NCI-H774 (cell line): ENCODE measurements at places on chromosomes 2 and 18.

DNA sequence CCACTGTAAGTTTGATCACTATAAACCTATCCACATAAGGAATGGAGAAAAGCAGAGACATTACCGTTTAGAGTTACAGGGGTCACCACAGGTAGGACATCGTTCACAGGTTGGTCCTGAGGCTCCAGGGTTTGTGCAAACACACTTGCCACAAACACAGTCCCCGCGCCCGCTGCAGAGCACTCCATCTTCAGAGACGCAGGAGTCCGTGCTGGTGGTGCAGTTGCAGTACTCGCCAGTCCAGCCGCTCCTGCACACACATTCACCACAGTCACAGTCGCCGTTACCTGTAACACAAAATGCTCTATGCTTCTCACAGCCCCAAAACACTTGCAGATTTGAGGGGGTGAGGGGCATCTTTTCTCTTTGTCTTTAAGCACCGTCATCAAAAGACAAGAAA is 63.9 kb upstream of the PLA2R1 start:
- DNase-seq: no peak

DNA sequence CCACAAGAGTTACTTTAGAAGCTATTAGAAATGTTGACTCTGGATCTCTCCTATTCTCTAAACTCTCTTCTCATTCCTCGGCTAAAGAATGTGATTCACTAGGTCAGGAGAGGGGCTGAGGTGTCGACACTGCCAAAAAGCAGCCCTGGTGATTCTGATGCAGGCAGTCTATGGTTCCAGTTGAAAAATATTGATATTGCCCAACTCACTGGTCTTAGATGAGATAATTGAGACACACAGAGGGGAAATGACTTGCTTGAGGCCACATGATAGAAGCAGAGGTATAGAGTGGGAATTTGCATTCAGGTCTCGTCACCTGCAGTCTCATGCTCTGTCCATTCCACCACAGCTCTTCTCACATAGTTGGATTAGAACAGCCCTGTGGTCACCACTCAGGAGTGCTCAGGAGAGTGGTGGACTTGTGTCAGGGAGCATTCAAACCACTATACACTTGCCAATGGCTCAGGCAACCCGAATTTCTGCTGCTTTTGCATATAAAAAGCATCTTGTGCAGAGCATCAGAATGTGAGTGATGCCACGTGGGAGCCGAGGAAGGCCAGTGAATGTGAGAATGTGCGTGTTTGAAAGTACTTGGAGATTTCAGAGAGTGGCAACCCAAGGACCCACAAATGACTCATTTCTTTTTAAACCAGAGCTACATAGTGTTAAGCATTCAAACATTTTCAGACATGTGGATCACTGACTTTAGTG is 65.1 kb upstream of the CTLA4 start:
- DNase-seq: no peak

GRCh38 chr2:119136093-119136492 is 22.5 kb downstream of the C1QL2 start:
- no peak for DNase-seq

GRCh38 chr2:124476291-124476690 is 451.2 kb downstream of the CNTNAP5 start:
- no peak for DNase-seq

GRCh38 chr2:162732946-162733698 is 105.4 kb downstream of the KCNH7 start:
- DNase-seq: peak; percentile 83

DNA sequence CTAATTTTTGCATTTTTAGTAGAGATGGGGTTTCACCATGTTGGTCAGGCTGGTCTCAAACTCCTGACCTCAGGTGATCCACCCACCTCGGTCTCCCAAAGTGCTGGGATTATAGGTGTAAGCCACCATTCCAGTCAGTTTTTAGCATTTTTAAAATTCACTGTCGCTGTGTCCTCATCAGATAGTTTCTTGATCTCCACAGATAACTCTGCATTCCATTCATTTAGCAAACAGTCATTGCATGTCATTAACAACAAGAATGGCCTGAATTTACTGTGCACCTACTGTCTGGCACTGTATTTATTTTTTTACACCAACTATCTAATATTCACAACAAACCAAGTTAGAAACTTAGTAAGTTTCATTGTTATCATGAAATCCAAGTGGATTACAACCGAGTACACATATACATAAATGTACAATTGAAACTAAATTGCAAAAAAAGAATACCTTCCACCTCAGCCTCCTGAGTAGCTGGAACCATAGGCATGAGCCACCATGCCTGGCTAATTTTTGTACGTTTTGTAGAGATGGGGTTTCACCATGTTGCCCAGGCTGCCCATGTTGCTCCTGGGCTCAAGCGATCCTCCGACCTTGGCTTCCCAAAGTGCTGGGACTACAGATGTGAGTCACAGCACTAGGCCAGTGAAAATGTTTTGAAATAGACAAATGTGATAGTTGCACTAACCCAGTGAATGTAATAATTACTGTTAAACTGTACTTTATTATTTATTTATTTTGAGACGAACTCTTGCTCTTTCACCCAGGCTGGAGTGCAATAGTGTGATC is 4.3 kb downstream of the MCEE start:
- DNase-seq: no peak

GRCh38 chr2:136116151-136116812 is 1.7 kb downstream of the CXCR4 start:
- DNase-seq: no peak

DNA sequence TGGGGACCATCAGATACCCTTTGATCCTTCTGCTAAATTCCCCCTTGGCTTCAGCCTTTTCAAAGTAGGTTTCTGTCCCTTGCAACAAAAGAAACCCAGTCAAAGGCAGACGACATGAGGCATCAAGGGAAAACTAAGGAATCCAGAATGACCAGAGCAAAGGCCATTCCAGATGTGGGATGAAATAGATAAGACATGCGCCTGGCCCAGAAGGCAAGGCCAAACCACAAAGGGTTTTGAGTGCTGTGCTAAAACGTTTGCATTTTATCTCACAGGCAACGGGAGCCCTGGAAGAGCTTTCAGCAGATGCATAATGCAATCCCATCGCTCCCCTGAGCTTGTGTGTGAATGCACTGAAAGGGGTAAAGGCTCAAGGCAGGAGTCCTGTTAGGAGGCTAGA is 17.7 kb downstream of the CXCR1 start:
- DNase-seq: no peak

DNA sequence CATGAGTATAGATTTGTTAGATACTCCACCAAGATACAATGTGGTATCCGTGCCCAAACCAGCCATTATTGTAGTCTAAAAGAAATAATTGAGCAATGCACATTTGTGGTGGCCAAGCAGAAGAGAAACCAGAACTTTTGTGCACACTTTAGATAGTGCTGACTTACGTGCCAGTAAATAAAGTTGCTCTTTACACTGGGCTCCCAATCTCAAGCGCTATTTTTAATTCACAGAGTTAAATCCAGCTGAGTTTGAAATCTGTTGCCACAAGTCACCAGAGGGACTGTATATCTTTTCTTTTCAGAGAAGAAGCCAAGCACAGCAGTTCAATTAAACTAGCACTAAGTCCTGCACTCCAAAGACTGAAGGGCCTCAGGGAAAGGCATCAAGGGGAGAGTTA is 680.4 kb downstream of the TDRD15 start:
- no peak for DNase-seq
